ENCODE measurements at places on chromosomes 13 and 19. TPM values are rescaled to one million over a fixed set of nuclear protein-coding genes. Genes with fewer than 3 reads are reported as not detected.

DNA sequence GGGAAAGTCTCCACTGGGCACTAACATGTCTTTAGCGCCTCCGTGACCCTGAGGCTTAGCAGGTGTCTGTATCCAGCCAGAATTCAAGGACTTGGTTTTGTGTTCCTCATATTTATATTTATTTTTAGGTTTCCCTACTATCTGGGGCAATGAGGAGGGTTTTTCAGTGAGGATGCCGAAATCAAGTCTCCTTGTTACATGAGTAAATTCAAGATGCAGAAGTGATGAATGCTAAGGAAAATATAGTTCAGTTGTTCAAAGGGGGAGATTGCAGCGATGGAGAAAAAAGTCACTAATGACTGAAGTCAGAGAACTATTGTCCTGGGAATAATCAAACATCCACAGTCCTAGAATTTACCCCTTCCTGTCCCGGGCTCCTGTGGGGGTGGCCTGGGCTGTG is 791 bp upstream of the ADGRE2 start:
- no peaks in the 10 kb centered on the region for H3K27me3 ChIP-seq
- no peaks in the 10 kb centered on the region for H3K36me3 ChIP-seq
- no peak overlapping the region for H3K27ac ChIP-seq

DNA sequence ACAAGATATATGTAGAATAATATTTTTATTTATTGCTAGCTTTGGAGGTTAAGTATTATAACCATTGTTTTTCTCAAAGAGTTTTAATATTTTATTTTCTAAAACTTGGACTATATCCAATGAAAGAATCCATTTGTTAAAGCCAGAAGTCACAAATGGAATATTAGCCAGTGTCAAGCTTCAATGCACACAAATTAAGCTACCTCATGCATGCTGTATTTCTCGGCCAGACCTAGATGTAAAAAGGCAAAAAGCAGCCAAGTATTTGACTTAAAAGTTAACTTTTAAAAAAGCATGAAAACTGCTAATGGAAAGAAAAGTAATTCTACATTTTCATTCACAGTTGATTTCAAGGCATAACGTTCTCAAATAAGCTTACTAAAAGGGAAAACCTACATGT is 160.0 kb upstream of the ATXN8OS start:
- no peaks in the 10 kb centered on the region for H3K4me1 ChIP-seq
- no peak overlapping the region for H3K27ac ChIP-seq
- H3K4me3 ChIP-seq = no peak overlapping the region

DNA sequence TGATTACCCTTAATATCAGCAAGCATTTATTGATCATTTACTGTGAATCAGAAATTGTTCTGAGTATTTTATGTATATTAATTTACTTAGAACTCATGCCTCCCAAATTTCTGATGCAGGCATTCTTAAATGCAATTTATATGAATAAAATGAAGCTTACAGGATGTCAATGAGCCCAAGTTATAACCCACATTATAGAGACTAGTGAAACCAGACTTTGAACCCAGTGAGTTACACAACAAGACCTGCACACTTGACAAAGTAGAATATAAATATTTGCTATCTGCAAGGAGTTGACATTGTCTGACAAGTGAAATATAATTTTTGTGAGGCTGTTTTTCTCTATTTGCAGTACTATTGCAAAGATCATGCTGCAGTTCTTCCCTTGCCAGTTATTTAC is 656.0 kb downstream of the GPC5 start:
- no peaks in the 10 kb centered on the region for H3K27me3 ChIP-seq
- no peaks in the 10 kb centered on the region for H3K4me1 ChIP-seq
- H3K27ac ChIP-seq = no peak overlapping the region
- no peak for DNase-seq
- H3K4me3 ChIP-seq = no peak overlapping the region

DNA sequence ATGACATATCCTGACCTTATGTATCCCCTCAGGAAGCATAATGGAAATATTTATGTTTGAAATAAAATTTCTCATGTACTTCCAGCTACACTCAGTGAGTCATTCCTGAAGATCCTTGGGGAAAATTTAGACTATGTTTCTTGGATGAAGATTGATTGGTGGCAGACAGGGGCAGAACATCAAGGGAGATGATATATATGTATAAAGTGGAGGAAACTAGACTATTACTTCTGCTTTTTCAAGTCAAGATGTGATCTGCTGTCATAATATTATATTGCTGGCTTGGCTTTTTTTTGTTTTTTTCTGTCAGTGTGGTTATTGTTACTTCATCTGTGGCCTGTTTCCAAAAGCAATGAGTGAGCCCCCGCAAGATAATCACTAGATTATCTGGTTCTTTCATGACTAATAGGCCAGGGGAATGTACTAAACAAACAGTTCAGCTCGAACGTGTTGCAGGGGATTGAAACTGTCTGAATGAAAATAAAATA is 87.2 kb upstream of the TNFSF11 start:
- H3K4me1 ChIP-seq = no peaks in the 10 kb centered on the region
- no peak for DNase-seq
- H3K27me3 ChIP-seq = no peaks in the 10 kb centered on the region
- H3K27ac ChIP-seq = no peak overlapping the region
- H3K36me3 ChIP-seq = no peaks in the 10 kb centered on the region

DNA sequence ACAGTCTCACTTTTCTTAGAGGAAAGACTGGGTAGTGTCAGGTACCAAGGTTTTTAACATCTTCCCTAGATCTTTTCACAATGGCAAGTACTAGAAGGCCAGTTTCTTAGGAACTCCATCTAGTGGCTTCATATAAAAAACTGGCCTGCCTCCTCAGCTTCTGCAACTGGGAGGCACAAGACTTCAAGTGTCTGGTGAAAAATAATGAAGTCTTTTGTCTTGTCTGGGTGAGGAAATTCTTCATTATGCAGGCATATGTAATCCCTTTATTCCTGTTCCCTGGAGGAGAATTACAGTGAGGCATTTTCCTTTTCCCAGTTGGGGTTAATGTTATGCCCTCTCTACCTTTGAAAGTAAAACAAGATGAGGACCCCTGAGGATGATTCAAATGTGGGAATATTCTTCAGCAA is 300.5 kb downstream of the NALCN start:
- no peaks in the 10 kb centered on the region for H3K27me3 ChIP-seq
- H3K27ac ChIP-seq = peak overlapping the region; percentile 90
- H3K4me3 ChIP-seq = no peak overlapping the region
- no peaks in the 10 kb centered on the region for H3K4me1 ChIP-seq

GRCh38 chr19:42288881-42289555 is 12.9 kb upstream of the PRR19 start:
- H3K36me3 ChIP-seq = peaks cover 64% of the 10 kb centered on the region
- no peaks in the 10 kb centered on the region for H3K4me1 ChIP-seq
- no peaks in the 10 kb centered on the region for H3K27me3 ChIP-seq
- DNase-seq = no peak
- H3K27ac ChIP-seq = no peak overlapping the region

- no peaks in the 10 kb centered on the region for H3K27me3 ChIP-seq
- DNase-seq = no peak
- no peaks in the 10 kb centered on the region for H3K4me1 ChIP-seq
- no peak overlapping the region for H3K4me3 ChIP-seq
Observed at GRCh38 chr13:32695602-32696250, 109.5 kb downstream of the PDS5B start.

DNA sequence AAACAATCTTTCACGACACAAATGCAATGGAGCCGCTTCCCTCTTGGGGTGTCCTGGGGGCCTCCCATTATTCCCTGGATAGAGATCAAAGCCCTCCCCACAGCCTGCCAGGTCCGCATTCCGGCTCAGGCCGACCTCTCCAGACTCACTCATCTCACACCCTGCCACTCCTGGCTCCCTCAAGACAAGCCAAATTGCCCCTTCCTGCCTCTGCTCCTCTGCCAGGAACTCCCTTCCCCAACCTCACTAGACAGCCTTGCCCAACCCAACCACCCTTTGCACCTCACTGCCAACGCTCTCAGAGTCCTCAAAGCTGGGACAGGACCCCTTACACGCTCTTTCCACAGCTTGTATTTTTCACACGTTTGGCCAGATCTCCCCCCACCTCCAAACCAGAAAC is 1.5 kb downstream of the ABHD17A start:
- DNase-seq = no peak
- peaks cover 23% of the 10 kb centered on the region for H3K4me1 ChIP-seq
- no peaks in the 10 kb centered on the region for H3K36me3 ChIP-seq
- H3K4me3 ChIP-seq = peak overlapping the region; percentile 85
- H3K27ac ChIP-seq = no peak overlapping the region

DNA sequence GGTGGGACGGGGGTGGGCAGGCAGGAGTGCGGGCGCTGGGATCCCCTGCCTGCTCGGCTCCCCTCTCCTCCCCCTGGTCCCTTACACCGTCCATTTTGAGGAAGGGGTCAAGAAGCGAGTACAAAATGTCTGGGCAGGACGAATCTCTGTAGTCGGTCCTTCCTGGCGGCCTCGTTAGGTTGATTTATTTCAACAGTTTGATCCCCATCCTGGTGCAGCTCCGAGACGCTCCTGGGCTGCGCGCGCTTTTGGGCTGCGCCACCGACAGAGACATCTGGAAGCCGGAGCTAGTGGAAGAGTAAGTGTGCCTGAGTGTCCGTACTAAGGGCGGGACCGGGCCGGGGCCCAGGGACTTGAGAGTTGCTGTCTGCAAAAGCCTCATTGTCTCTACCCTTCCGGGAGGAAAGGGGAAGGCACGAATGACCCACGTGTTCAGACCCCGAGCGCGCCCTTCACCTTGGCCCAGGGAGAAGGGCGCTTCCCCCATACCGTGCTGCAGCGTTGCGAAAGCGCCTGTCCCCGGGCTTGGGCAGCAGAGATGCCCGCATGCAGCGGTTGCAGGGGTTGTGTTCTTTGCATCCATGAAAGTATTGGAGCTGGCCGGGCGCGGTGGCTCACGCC is 1.8 kb downstream of the ZNF114 start:
- peak; percentile 91 for DNase-seq
- peak overlapping the region; percentile 87 for H3K4me3 ChIP-seq
- peaks cover 4% of the 10 kb centered on the region for H3K36me3 ChIP-seq
- peak overlapping the region; percentile 77 for H3K27ac ChIP-seq
- H3K27me3 ChIP-seq = no peaks in the 10 kb centered on the region

DNA sequence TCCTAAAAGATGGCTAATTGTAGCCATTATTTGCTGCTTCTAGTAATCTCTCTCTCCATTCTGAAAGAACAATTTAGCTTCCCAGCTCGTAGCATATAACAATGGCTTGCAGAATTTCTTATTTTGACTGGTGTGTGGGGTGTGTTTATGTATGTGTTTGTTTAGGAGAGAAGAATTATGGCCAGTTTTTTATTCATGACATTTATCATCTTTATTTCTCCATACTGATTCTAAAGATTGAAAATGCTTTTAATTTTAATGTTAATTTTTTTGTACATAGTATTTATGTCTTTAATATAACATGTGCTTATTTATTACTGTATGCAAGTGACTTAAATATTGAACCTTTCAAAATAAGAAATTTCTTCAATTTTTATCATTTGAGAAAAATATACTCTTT is 115.8 kb upstream of the TMTC4 start:
- no peaks in the 10 kb centered on the region for H3K27me3 ChIP-seq
- no peak for DNase-seq
- H3K4me3 ChIP-seq = no peak overlapping the region
- no peak overlapping the region for H3K27ac ChIP-seq
- H3K36me3 ChIP-seq = no peaks in the 10 kb centered on the region

GRCh38 chr19:6362027-6362350 is 658 bp downstream of the CLPP start:
- H3K4me1 ChIP-seq = no peaks in the 10 kb centered on the region
- DNase-seq = no peak
- no peak overlapping the region for H3K27ac ChIP-seq
- peak overlapping the region; percentile 86 for H3K4me3 ChIP-seq
- H3K27me3 ChIP-seq = no peaks in the 10 kb centered on the region

DNA sequence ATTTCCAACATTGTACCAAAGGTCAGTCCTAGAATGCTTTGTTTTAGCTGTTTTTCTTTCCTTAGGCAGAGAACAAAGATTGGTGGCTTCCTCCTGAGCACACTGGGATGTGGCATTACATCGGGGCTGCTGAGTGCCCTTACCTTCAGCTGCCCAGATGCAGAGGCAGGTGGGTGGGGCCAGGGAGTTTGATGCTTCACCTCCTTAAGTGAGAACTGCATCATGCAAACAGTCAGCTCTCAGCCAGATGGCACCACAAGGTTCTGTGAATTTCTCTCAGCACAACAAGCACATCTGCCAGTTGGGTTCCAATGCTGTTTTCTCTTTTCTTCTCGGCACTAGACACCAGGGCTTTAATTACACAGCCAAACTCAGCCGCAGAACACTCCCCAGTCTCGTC is 87.4 kb upstream of the UBL3 start:
- H3K4me1 ChIP-seq = peaks cover 1% of the 10 kb centered on the region
- no peak for DNase-seq
- no peaks in the 10 kb centered on the region for H3K36me3 ChIP-seq
- no peak overlapping the region for H3K4me3 ChIP-seq

DNA sequence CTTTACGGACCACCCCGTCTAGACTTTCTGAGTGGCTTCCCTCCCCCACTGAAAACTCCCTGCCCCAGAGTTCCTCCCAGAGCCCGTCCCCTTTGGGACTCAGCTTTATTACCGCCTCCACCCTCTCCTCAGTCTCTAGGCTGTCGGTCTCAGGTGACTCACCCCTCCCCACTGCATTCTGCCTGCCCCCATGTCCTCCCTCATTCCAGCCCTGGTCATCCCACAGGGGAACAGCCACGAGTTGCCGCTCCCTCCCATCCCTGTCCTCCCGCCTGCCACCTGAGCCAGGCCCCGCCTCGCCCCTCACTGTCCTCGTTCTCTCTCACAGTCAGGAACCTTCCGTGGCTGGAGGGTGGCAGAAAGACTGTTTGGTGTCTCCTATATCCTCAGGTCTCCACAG is 57.3 kb downstream of the SMARCA4 start:
- H3K27ac ChIP-seq = no peak overlapping the region
- H3K27me3 ChIP-seq = no peaks in the 10 kb centered on the region
- H3K36me3 ChIP-seq = peaks cover 93% of the 10 kb centered on the region
- no peaks in the 10 kb centered on the region for H3K4me1 ChIP-seq
- DNase-seq = no peak

GRCh38 chr19:6475321-6476108 is 6.1 kb downstream of the DENND1C start:
- H3K27me3 ChIP-seq = peaks cover 17% of the 10 kb centered on the region
- no peaks in the 10 kb centered on the region for H3K36me3 ChIP-seq
- DNase-seq = peak; percentile 87
- no peaks in the 10 kb centered on the region for H3K4me1 ChIP-seq
- peak overlapping the region; percentile 84 for H3K4me3 ChIP-seq

DNA sequence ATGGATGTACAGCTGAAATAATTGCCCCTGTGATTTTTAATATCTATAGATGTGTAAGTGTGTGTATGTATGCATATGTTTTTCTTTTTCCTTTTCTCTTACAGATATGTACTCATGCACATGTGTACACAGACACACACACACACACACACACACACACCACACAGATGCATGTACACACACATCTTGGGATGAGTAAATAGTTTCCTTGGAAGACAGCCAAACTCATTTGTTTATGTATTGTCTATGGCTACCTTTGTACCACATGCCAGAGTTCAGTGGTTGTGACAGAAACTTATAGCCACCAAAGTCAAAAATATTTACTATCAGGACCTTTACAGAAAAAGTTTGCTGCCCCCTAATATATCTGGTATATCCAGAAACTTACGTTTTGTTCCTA is 192.6 kb downstream of the MAB21L1 start:
- DNase-seq = no peak
- no peak overlapping the region for H3K27ac ChIP-seq
- peaks cover 3% of the 10 kb centered on the region for H3K4me1 ChIP-seq
- H3K4me3 ChIP-seq = no peak overlapping the region
- H3K36me3 ChIP-seq = no peaks in the 10 kb centered on the region

ZNF154 gene
- total RNA-seq = 19.3 TPM

ZNF534 gene
- total RNA-seq = 0.62 TPM

ETV2 gene
- total RNA-seq = 1.5 TPM

PRTN3 gene
- not detected for total RNA-seq

NLRP7 gene
- total RNA-seq = 1.0 TPM

SELENOV gene
- 8.7 TPM for total RNA-seq

EHD2 gene
- total RNA-seq = 5.5 TPM

PALM gene
- 40.8 TPM for total RNA-seq

C19orf81 gene
- total RNA-seq = 11.3 TPM

ZNF541 gene
- total RNA-seq = not detected

Data from endodermal cell (in vitro differentiated cells).